ENCODE measurements at places on chromosomes 3 and 15. TPM values are rescaled to one million over a fixed set of nuclear protein-coding genes. Genes with fewer than 3 reads are reported as not detected.

DNA sequence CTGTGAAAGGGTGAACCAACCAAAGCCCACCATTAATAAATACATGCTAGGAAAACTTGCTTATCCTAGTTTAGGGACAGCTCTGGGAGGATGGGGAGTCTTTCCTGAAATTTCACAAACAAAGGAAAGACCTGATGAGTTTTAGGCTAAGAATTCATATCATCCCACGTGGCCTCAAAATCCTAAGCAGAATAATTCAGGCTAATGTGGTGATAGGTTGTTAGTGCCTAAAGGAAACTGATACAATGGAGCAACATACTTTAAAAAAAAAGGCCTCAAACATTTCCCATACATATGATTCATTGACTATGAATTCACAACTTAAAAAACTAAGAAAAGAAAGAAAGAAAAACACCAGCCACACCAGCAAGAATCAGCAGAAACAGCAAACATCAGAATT is 126.9 kb upstream of the CNTN4 start:
- no peak for DNase-seq

DNA sequence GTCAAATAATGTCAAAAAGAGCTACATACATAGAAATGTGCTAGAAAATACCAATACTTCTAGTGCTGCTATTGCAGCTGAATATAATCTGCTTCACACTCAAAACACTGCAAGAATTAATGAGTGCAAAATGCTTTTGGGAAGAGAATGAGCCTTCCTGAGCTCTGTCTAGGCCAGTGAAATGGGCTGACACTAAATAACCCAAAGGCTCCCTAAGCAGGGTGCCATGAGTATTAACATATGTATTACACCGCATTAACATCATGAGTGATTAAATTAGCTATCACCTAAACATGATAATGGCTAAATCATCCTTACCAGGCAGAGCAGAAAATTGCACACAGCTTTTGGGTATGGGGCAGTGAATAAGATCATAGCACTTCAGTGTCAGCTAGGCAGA is 806.3 kb upstream of the NECTIN3 start:
- DNase-seq = no peak

GRCh38 chr3:169344465-169344864 is 319.0 kb downstream of the MECOM start:
- no peak for DNase-seq

- DNase-seq = peak; percentile 21
These were observed 40.1 kb upstream of the EPHB1 start for GRCh38 chr3:134754768-134755559.

Gene PIERCE2
- total RNA-seq = 1.0 TPM
